ENCODE measurements at places on chromosomes 7 and 10.

DNA sequence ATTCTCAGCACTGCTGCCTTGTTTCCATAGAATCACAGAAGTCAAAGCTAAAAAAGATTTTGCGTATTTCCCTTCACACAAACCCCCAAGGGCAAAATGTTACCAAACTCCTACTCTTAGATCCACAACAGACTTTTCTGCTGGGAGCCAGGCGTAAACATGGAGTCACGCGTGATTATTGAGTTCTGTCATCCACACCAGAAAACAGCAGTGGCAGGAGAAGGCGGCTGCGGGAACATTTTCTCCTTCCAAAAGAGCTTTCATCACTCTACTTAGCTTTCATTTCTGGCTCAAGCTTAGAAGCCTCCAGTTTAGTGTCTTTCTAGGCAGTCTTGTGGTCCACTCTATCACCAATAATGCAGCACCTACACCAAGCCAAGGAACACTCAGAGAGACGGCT lies 712.9 kb upstream of the NRP1 start:
- no peak for DNase-seq

DNA sequence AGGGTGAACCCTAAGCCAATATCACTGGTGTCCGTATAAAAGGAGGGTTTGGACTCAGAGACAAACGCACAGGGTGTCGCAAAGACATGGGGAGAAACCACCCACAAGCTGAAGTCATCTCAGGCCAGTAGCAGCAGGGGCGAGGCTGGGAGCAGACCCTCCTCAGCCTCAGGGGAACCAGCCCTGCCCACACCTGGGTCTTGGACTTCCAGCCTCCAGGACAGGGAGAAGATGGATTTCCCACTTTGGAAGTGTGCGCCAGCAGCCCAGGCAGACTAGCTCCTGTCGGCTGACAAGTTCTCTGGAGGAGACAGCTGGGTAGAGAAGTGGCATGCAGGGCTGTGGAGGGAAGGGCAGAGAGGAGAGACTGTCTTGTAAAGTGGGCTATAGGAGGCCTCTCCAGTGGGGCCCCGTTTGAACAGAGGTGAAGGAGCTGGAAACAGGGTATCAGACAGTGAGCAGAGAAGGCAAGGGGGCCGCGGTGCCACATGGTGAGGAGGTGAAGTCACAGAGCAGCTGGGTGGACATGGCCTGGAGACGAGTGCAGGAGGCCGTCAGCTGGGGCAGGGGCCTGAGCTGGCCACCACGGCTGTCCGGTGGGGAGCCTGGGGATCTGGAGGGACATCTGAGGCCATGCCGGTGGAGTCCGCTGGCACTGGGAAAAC lies 475.6 kb downstream of the PTPRN2 start:
- no peak for DNase-seq

DNA sequence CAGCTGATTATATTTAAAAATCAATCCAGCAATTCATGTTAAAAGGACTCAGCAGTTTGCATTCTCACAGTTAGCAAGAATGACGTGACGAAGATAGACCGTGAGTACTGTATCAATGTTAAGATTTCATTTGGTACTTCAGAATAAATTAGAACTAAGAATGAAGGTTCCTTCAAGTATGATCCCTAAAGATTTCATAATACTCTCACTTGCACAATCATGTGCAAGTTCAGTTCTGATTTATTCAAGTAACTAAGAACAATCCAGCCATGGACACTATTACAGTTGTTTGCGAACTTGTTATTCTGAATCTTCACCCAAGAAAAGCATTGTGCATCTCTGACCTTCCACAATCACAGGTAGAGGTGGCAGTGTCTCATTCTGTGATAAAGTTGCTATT lies 7.7 kb downstream of the RHEB start:
- no peak for DNase-seq

GRCh38 chr7:127768241-127768640 lies 116.2 kb downstream of the SND1 start:
- DNase-seq = no peak

- no peak for DNase-seq
Measured at GRCh38 chr10:70175516-70175915, 5.2 kb upstream of the SAR1A start.

- no peak for DNase-seq
Measured at GRCh38 chr7:158050441-158050977, 537.1 kb downstream of the PTPRN2 start.

DNA sequence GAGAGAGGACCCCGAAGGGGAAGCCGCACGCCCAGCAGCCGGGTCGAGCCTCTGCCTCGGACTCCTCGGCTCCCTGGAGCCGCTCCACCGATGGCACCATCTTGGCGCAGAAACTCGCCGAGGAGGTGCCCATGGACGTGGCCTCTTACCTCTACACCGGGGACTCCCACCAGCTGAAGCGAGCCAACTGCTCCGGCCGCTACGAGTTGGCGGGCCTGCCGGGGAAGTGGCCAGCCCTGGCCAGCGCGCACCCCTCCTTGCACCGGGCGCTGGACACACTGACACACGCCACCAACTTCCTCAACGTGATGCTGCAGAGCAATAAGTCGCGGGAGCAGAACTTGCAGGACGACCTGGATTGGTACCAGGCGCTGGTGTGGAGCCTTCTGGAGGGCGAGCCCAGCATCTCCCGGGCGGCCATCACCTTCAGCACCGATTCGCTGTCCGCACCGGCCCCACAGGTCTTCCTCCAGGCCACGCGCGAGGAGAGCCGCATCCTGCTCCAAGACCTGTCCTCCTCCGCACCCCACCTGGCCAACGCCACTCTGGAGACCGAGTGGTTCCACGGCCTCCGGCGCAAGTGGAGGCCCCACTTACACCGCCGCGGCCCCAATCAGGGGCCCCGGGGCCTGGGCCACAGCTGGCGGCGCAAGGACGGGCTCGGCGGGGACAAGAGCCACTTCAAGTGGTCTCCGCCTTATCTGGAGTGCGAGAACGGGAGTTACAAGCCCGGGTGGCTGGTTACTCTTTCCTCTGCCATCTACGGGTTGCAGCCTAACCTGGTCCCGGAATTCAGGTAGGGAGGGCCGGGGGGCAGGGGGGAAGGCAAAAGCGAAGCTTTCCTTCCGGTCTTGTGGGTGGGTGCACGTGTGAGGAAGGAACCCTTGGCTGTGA lies 973 bp downstream of the GPR158 start:
- DNase-seq = no peak

- DNase-seq = no peak
Measured at GRCh38 chr10:45463244-45464116, 89.5 kb downstream of the ALOX5 start.

DNA sequence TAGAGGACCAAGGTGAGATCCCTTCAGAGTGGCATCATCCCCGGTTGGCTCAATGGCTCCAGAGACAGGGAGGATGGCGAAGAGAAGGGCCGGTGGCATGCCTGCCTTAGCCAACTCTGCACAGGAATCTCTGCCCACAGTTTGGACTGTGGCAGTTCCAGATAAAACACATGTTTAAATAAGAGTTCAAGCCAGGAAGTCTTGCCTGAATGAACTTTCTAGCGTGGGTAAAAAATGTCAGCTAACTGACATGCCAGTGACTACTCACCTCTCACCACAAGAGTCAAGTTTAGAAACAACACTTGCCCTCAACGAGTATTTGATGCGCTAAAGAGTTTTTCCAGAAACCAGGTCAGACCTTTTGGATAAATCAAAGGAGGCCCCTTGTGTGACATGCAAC lies 3.0 kb downstream of the NOD1 start:
- DNase-seq = no peak

- no peak for DNase-seq
Measured at GRCh38 chr10:81915504-81915897, 40.5 kb downstream of the NRG3 start.

DNA sequence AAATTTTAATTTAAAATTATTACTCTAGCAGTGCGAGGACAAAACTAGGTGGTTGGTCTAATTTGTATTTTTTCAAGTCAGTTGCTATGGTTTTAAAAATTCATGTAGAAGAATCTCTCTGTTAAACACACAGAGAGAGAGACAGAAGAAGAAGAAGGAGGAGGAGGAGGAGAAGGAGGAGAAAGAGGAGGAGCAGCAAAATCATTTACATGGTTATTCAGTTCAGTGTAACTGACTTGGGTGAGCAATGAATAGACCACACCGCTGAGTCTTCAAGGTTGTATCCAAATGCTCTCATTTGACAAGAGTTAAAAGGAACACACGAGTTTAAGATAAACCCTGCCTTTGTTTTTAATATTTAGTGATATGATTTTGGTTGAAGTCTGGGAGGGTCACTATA lies 131.1 kb downstream of the PDE1C start:
- no peak for DNase-seq

GRCh38 chr10:132939957-132940790 lies 2.2 kb downstream of the CFAP46 start:
- peak; percentile 34 for DNase-seq

- no peak for DNase-seq
Measured at GRCh38 chr7:143516981-143517380, 39.3 kb downstream of the TAS2R41 start.

DNA sequence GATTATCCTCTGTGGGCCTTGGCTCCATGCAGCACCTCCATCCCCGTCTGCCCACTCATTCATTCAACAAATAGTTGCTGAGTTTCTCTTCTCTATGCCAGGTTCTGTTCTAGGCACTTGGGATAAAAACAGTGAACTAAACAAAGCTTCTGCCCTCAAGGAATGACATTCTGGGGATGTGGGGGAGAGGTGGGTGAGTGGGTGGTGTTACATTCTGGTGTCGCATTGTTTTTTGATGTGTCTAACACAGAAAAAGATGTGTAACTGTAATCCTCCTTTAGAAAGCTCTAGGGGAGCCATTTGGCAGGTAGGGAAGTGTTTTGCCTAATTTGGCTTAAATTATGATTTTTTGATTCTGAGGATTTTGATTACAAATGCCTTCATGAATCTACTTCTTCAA lies 21.4 kb downstream of the AUTS2 start:
- no peak for DNase-seq

GRCh38 chr7:20439416-20440185 lies 108.9 kb downstream of the ITGB8 start:
- no peak for DNase-seq

DNA sequence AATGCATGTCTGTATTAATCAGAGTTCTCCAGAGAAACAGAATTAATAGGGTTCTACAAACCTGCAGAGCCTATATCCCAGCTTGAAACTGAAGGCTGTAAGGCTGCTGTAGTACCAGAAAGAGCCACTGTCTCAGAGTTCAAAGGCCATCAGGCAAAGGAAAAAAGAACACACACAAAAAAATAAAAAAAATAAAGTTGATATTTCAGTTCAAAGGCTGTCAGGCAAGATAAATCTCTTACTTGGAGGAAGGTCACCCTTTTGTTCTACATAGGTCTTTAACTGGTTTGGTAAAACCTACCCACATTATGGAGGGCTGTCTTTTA lies 12.0 kb upstream of the TMEM26 start:
- no peak for DNase-seq

DNA sequence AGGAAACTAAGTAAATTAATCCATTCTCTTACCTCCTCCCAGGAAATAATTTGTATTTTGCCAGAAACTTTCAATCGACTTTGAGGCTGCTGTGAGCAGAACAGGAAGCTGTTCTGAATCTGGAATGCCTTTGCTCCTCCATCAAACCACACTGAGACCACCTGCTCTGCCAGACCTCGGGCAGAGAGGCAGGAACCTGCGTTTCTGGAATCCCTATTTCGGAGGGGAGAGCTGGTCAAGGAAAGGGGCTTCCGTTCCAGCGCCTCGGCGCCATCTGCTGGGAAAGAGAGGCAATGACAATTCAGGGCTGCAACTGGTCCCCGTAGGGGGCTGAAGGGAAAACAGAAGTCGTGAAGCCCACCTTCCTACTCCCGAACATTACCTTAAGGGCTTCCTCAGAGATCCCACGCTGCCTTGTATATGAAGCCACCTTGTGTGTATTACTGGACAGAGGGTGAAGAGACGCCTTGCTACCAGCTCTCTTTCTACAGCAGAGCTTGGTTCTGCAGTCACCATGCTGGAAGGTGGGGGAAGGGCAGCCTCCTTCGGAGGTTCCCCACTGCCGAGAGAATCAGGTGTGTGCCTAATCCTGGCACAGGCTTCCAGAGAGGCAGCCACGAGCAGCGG lies 31.2 kb downstream of the ZNF467 start:
- DNase-seq = peak; percentile 51

- DNase-seq = no peak
Measured at GRCh38 chr7:94440451-94441039, 45.9 kb downstream of the COL1A2 start.

- no peak for DNase-seq
Measured at GRCh38 chr10:78778444-78779338, 290.1 kb upstream of the ZMIZ1 start.

GRCh38 chr10:107144490-107144889 lies 20.0 kb downstream of the SORCS1 start:
- DNase-seq = no peak

DNA sequence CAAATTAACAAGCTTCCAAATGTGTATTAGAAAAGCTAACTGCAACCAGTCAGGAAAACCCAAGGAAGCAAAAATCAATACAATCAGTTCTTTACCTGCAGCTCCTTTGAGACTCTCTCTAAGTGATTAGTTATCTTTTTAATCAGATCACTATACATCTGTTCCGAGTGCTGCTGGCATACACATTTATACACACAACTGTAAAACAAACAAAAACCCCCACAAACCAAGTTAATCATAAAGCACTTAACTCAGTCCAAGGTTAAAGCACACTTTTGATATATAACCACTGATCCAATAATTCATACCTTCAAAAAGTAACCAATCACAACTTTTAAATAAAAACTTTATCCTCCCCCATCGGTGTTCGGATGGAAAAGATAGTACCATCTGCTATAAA lies 25.6 kb downstream of the CACUL1 start:
- DNase-seq = no peak

DNA sequence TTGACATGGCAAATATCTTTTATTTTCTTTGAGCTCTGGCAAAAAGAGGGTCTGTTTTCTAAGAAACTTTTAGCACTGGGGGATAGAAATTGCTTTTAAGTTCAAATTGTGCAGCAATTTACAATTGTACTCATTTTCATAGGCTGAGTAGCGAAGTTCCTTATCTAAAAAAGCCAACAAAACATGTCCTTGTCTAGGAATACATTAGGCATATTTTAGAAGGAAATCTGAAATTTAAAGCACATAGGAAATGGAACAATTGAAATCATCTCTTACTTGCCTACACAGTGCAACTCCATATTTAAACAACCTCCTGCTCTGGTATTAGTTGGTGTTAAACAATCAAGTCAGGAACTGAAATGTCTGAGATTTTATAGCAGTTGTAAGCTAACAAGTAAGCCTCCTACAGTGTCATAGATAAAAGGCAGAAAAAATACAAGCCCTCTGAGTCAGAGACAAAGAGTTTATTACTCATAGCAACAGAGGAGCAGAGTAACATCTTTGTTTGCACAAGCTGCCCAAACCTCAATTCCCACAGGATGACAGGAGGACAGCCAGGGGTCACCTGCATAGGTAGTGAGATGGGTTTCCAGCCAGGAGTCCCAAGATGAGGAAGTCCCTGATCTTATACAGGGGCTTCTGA lies 280.2 kb upstream of the HGF start:
- no peak for DNase-seq

- DNase-seq = no peak
Measured at GRCh38 chr10:103645141-103646054, 151.9 kb downstream of the NEURL1 start.

DNA sequence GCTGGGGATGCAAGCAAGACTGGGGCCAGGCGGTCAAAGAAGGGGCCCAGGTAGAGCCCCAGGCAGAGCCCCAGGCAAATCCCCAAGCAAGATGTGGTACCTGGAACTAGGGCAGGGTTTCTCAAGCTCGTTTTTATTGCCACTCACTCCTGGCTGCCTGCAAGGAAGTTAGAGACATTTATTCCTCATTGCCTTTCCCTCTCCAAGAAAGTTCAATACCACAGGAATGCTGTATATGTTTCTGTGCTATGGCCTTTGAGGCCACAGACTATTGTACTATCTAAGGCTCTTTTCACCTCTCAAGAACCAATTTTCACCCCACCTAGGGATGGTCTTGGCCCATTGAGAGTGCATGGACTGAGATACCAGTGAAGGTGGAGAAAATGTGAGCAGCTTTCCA lies 71.3 kb downstream of the TACC2 start:
- no peak for DNase-seq
